ENCODE measurements at places on chromosomes 2 and 18. TPM values are rescaled to one million over a fixed set of nuclear protein-coding genes. Genes with fewer than 3 reads are reported as not detected.
A peak's percentile ranks its signal among the peaks of the same experiment; 100 is the strongest.

GRCh38 chr2:150480241-150480640, 7.2 kb downstream of the RND3 start:
- DNase-seq = no peak

GRCh38 chr2:169693360-169693759, 845 bp downstream of the CFAP210 start:
- no peak for DNase-seq

- no peak for DNase-seq
Measured at GRCh38 chr18:6004119-6004518, 108.8 kb upstream of the TMEM200C start.

GRCh38 chr2:72973566-72974435, 56.5 kb downstream of the EMX1 start:
- DNase-seq = peak; percentile 30

GRCh38 chr2:121234791-121235190, 50.2 kb downstream of the TFCP2L1 start:
- no peak for DNase-seq

DNA sequence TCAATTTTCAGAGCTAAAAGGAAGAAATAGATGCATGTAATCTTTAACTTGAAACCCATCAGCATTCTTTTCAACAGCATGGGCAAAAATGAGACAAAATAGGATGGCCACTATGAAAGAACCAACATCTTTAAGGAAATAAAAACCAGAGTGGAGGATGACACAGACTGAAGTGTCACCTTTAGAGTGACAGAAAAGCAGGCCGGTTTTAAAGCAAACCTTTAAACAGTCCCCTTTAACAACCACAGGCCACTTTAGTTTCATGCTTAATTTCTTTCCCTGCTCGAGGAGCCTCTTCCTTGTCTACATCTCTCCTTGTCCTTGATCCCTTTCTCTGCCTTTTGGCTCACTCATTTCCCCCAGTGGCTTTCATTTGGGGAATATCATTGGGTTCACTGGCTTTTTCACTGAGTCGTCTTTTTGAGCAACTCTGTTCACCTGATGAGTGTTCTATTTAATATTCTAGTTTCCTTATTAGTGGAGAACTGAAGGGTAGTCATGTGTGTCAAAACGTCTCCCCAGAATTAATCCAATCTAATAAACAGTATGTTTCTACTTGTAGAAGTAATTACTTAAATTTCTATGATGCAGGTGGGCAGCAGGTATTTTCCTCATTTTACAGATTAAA, 72.5 kb downstream of the DOCK10 start:
- no peak for DNase-seq

GRCh38 chr18:59211629-59212028, 8.3 kb upstream of the GRP start:
- DNase-seq = no peak

STK11IP gene
- polyA plus RNA-seq = 27.4 TPM

- no peak for DNase-seq
Measured at GRCh38 chr2:16943279-16943958, 277.8 kb upstream of the CYRIA start.

DNA sequence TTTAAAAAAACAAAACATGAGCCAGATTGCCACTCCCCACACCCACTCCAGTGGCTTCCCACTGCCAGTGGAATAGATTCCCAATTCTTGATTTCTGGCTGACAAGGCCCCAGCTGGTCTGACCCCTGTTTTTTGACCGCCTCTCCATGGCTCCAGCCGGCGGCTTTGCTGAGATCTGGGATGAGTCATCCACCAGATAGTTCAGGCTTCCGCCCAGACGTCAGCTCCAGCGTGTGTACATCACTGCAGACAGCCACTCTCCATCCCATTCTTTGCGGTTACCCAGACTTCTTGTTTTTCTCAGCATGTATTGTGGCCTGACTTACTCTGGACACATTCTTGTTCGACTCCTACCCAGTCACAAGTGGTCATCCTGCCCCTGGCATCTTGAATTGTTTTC, 227.9 kb downstream of the GBX2 start:
- DNase-seq = peak; percentile 33

GRCh38 chr2:148888003-148888501, 13.0 kb downstream of the KIF5C start:
- no peak for DNase-seq

DNA sequence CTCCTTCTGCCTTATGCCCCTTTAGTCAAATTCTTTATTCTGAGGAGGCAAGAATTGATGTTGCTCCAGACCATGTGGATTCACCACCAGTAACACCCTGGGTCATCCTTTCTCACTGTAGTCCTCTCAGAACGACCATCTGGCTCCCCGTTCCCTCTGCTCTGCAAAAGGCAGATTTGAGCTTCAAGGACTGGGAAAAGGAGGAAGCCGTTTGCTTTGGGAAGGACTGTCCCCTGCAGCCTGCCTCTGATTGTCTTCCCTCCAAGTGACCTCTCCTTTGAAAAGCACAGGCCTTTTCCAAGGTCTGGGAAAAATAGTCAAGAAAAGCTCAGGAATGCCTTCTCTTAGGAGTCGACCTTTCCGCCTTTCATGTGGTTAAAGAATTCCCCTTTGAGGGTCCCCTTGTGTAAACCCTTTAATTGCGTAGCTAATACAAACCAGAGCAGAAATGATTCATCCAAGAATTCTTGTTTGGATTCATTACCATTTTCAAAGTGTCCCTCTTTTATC, 130.1 kb upstream of the COPS8 start:
- no peak for DNase-seq

KCNG3 gene
- not detected for polyA plus RNA-seq

- DNase-seq = no peak
Measured at GRCh38 chr2:71995067-71995665, 152.5 kb downstream of the CYP26B1 start.

DNA sequence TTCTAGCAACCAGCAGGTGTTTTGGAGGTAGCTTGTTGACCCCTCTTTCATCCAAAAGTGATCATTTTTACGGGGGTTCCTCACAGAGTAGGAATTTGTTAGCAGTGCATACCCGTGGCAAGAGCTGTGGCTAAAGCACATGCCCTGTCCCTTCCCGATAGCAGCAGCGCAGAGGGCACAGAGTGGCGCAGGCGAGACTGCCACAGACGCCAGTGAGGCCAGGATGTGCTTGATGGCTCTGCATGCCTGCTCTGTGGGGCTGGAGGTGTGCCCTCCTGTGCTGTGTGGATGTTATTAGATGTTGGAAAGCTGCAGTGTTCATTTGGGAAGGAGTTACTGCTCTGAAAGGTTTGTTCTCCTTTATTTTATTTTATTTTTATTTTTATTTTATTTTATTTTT, 153.6 kb downstream of the FAM210A start:
- DNase-seq = no peak

DNA sequence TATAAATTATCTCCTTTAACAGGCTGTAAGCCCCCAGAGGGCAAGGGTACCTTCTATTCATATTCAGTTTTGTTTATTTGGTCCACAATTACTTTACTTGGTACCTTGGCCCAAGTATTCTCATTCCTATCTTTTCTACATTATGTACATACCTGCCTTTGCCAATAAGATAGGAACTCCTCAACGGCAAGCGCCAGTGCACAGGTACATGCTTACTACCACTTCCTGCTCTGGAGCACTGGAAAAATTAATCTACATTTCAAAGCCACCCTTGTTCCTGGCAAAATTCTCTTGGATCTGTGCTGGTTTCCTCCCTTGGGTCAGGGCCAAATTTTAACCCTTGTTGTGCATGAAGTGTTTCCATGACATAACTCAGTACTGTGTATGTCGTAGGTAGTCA, 34.3 kb upstream of the LMAN1 start:
- no peak for DNase-seq

DNA sequence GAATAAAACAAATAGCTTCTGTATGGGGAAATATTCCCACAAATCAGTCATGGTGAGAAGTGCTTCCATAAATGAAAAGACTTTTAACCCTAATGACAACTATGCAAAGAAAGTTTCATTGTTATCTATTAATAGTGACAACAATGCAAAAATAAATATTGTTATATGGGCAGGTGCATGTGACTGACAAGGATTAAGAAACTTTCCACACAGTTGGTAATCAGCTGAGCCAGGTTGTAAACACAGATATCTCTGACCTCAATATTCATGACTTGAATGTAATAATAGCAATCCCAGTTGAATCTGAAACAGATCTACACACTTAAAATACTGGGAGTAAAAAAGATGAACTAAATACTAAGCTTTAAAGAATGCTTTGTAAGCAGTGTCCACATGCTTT, 517.0 kb upstream of the SOX11 start:
- no peak for DNase-seq

DNA sequence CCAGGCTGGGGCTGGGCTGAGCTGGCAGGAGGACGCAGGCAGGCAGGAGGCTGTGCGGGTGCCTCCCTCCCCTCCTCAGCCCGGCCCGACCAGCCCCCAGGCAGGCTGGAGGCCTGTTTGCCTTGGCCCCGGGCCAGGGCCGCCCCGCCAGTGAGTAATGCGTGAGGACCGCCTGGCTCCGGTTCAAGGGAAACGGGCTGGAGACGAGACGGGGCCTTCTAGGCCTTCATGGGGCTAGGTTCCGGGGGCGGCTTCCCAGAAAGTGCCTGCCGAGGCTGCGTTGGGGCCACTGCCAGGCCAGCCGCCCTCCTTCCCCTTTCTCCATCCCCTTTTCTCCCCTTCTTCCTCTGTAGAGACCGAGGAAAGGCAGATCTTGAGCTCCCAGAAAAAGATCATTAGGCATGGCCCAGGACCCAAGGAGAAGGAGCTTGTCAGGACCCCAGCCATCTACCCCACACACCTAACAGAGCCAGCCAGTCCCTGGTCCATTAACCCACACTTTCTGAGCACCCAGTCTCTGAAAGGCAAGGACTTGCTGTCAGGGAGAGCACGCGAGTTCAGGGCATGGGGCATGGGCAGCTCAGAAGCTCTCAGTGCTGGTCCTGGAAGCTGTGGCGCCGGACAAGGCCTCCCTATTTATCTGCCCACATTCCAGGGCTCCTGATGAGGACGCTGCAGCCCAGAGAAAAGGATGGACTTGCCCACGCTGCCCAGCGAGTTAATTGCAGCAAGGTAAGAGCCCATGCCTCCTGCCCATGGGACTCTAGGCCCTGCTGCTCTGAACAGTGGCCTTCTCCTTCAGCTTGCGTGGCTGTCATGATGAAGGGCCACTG, 48.5 kb downstream of the SMAD7 start:
- peak; percentile 91 for DNase-seq

DNA sequence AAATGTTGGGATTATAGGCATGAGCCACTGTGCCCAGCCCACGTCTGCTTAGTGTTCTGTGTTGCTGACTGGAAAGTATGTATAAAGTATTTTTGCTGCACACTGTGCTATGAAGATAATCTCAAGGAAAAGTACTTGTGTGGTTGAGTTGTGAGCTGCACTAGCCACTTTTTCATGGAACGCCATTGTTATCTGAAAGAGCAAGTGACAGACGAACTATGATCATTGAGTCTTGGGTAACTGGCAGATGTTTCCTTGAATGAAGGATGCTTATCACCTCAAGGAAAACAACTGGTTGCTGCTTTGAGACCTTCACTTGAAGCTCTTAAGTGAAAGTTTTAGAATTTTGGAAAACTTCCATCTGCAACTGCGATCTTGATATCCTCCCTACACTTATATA, 82.2 kb upstream of the KCTD1 start:
- no peak for DNase-seq

GCG gene
- polyA plus RNA-seq = not detected

DNA sequence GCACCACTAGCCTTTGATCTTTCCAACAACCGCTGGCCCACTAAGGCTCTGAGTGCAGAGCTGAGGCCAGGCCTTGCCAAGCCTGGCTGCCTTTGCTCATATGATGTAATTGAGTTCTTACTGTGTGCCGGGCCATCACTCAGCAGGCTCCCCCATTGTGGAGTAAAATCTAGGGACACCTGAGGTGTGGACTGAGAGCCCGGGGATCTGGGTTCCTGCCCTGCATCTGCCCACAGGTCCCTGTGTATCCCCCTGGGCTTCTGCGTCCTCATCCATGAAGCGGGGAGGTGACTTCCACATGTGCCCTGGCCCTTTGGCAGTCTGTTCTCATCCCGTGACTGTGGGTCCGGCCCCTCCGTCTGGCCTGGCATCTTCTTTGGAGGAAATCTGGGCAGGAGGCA, 33.8 kb downstream of the GREB1 start:
- no peak for DNase-seq

DNA sequence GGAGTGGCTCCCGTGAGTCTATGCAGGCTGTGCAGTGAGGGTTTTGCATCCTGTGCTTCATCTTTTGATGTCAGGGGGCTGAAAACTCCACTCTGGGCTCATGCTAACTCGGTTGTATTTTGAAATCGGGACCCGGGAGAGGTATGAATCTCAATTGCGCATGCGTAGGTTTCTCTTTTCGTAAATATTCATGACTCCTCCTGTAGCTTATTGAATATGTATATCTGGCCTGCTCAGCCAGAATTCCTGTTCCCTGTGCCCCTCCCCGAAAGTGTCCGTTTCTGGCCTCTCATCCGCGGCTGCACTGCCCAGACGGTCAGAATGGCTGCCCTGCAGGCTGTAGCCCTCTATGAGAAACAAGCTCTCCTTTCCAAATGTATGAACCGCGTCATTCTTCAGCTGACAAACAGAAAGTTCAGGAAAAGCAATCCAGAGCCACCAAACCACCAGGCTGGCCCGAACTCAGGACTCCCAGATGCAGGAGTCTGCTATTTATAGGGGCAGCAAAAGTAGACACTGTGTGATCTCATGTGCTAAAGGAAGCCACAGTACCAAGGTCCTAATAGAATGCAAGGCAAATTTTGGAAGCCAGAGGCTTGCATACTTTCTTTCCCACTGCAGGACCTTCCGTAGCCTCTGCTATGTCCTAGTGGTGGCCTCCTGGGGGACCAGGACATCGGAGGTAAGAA, 41.7 kb downstream of the AKAIN1 start:
- no peak for DNase-seq

- no peak for DNase-seq
Measured at GRCh38 chr2:65728477-65729180, 296.2 kb upstream of the SPRED2 start.
